Left lung (tissue), 14 donors: ENCODE measurements at places on chromosomes 6 and 20. TPM values are rescaled to one million over a fixed set of nuclear protein-coding genes. Genes with fewer than 3 reads are reported as not detected.

Gene TAAR1
- total RNA-seq, result not detected

Gene PCMTD2
- total RNA-seq, result 32.6 TPM

Gene SLC17A2
- not detected for total RNA-seq

Gene CCN6
- total RNA-seq, result not detected

Gene NSFL1C
- 96.9 TPM for total RNA-seq
